NCI-H2081 treated with DMSO at 0.1 percent for 48 hours (cell line): ENCODE measurements at places on chromosomes 5 and 9.

DNA sequence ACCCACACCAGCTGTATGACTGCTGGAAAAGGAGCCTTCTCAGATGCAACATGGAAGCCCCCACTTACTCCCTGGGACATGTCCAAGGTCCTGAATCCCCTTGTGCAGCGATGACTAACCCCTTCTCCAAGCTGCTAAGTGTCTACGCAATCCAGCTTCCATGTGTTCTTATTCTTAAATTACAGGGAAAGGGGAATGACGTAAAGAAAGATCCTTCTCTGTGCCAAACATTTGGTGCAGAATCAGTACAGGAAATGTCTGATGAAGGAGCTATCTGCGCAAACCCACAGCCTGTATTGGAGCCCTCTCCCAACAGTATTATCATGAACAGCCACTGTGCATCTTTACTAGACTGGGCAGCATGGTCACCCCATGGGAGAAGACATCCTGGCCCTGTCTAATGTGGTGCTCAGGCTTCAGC lies 183.2 kb downstream of the FRMD3 start:
- no peak for DNase-seq

GRCh38 chr9:105401651-105402050 lies 46.2 kb upstream of the FSD1L start:
- DNase-seq = no peak

DNA sequence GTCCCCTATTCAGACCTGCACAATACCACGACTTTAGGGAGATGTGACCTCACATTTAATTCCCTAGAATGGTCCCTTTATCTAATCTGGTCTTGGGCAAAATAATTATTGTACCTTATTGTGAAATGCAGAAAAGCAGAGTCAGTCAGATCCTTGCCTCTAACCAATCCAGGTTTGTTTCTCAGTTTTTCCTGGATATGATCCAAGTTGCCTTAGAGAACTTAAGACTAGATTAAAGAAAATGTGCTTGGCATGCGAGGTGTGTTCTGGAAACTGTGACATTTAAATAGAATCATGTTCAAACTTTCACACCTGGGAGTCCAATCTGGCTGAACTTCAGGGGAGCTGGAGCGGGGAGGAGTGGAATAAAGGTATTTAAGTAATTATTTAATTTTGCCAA lies 696.2 kb downstream of the DNAH5 start:
- no peak for DNase-seq

GRCh38 chr5:154878642-154879335 lies 20.4 kb downstream of the CNOT8 start:
- no peak for DNase-seq

- DNase-seq = no peak
These were observed 156.1 kb upstream of the KIF2A start for GRCh38 chr5:62149879-62150278.

DNA sequence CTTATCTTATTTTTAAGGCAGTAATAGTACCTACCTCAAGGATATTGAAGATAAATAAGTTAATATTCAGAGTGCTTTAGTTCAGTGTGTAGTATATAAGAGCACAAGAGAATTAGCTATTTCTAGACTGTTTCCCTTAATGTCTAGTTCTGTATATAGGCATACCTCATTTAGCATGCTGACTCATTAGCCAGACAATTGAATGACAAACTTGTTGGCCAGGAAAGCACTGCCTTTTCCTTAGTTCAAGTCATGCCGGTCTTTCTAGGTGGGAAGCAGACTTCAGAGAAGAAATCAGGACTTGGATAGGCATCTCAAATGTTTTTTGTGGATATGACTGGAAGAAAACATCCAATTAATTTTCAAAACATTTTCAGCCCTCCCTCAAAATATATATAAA lies 3.2 kb upstream of the FBXO4 start:
- no peak for DNase-seq

- DNase-seq = no peak
These were observed 95.3 kb upstream of the RASGRF2 start for GRCh38 chr5:80864706-80865435.

- no peak for DNase-seq
These were observed 9.0 kb downstream of the FCN2 start for GRCh38 chr9:134889386-134890154.
